Osteoblast (primary cell): ENCODE measurements at places on chromosomes 7 and 10. TPM values are rescaled to one million over a fixed set of nuclear protein-coding genes. Genes with fewer than 3 reads are reported as not detected.

HEPACAM2 gene
- total RNA-seq = under 0.01 TPM in 1 of 2 replicates, not detected in the other

- no peak for DNase-seq
- H3K27me3 ChIP-seq = peaks cover 15% of the 10 kb centered on the region
- no peak overlapping the region for H3K27ac ChIP-seq
- H3K4me3 ChIP-seq = no peak overlapping the region
Observed at GRCh38 chr7:128788446-128789412, 3.0 kb upstream of the CCDC136 start.

GRCh38 chr10:110755781-110756180 is 111.6 kb downstream of the RBM20 start:
- H3K27me3 ChIP-seq = peaks cover 3% of the 10 kb centered on the region
- no peak for DNase-seq
- no peaks in the 10 kb centered on the region for H3K36me3 ChIP-seq
- H3K4me1 ChIP-seq = peaks cover 8% of the 10 kb centered on the region
- H3K4me3 ChIP-seq = no peak overlapping the region

DNA sequence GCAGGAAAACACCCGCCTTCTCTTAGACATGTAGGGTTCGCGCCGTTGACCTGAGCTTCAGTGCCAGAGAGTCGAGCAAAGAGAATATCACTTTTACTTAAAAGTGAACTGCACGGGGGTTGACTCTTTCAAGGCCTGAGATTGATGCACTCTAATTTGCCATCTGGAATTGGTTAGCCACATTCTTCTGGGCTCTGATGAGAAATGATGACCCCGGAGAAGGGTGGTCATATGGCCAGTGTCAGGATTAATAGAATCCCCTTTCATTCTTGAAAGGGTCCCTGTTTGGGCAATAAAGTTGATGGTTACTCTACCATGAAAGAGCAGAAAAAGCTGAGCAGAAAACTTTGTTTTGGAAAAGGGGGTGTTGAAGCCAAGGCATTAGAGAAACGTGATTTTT is 31.2 kb downstream of the GRK5 start:
- DNase-seq = no peak
- H3K4me1 ChIP-seq = peaks cover 5% of the 10 kb centered on the region
- H3K4me3 ChIP-seq = no peak overlapping the region
- no peaks in the 10 kb centered on the region for H3K36me3 ChIP-seq

HIBADH gene
- 74.8 and 76.0 TPM in 2 replicates for total RNA-seq

DNA sequence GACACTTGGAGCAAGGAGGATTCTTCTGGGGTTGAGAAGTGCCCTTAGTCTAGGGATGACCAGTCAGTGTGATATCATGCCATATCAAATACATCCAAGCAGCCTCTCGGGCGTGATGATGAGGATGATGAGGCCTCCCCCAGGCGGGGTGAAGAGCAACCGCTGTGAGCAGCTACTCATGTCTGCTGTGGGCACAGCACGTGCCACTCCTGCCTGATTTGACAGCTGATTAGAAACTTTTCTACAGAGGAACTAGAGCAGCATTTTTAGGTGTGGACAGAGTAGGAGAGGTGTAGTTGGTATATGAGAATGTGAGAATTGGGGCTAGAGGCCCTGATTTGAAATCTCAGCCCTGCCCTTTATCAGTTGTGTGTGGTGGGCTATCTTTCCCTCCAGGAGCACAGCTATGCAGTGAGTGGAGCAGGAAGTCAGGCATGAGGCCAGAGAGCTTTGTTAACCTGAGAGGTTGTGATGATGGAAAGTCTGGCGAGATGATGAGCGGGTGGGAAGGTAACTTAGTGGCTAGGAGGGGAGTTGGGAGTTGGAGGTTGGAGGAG is 49.6 kb upstream of the COBL start:
- no peaks in the 10 kb centered on the region for H3K4me1 ChIP-seq
- no peak for DNase-seq
- H3K36me3 ChIP-seq = no peaks in the 10 kb centered on the region
- H3K27ac ChIP-seq = no peak overlapping the region

IDI2 gene
- not detected in 2 replicates for total RNA-seq

DNA sequence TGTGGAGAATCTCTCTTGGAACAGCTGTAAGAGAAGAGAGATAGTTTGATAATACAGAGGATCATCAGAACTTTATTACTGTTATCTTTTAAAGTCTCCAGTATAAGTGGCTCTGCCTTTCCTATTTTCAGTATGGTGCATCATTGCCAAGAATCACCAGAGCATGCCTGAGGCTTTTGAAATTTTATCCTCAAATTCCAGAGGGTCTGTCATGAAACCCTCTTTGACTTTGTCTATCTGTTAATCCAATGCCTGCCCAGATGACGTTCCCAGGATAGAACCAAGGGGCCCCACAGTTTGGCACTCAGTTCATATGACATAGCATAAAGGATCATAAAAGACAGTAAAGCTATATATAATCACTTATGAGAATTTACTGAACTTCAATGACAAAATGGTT is 35.3 kb upstream of the SEMA3C start:
- H3K27me3 ChIP-seq = no peaks in the 10 kb centered on the region
- no peak for DNase-seq
- H3K36me3 ChIP-seq = no peaks in the 10 kb centered on the region
- H3K27ac ChIP-seq = no peak overlapping the region
- H3K4me3 ChIP-seq = no peak overlapping the region
- H3K4me1 ChIP-seq = no peaks in the 10 kb centered on the region

ERV3-1 gene
- total RNA-seq = 18.9 and 24.2 TPM in 2 replicates

- H3K4me3 ChIP-seq = no peak overlapping the region
- H3K4me1 ChIP-seq = no peaks in the 10 kb centered on the region
- no peak overlapping the region for H3K27ac ChIP-seq
- DNase-seq = peak; percentile 57
- peaks cover 18% of the 10 kb centered on the region for H3K36me3 ChIP-seq
- no peaks in the 10 kb centered on the region for H3K27me3 ChIP-seq
Observed at GRCh38 chr7:5670183-5670935, 111.1 kb downstream of the RNF216 start.

DNA sequence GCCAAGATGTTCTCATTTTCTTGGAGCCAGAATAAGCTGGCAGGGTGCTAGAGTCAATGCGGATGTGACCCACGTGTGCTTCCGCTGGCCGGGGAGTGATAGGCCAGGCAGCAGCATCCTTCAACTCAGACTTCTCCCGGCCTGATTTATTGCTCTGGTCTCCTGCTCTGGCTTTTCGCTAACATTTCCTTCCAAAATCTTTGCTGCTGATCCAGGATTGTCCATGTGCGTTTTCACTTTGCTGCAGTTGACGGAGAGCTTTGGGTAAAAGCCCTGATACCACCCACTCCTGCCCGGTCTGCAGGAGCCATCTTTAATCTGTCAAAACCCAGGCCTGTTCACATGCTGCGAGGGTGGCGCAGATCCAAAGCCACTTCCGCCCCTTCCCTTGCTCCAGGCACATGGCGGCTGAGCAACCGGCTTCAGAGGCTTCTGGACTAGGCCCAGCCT is 106.8 kb downstream of the CYP26A1 start:
- H3K27me3 ChIP-seq = no peaks in the 10 kb centered on the region
- peaks cover 3% of the 10 kb centered on the region for H3K4me1 ChIP-seq
- H3K27ac ChIP-seq = no peak overlapping the region
- no peaks in the 10 kb centered on the region for H3K36me3 ChIP-seq
- no peak for DNase-seq

GRCh38 chr7:157603005-157603404 is 266.2 kb downstream of the DNAJB6 start:
- H3K4me1 ChIP-seq = no peaks in the 10 kb centered on the region
- H3K27ac ChIP-seq = no peak overlapping the region

DNA sequence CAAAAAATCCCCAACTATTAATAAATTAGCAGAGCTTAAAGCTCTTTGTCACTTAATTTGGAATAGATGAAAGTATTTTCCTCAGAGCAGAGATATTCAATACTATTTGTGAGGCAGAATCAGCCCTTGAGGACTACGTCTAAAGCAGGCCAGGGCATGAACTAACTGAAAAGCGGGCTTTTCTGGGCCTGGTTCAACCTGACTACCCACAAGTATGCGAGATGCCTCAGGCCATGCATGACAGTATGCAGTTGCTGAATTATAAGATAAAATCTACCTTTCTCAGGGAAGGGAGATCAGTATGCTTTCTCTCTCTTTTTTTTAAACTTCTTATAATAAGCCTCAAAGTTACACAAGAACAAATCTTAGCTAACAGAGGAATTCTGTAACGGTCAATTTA is 20.1 kb downstream of the TMEM168 start:
- H3K36me3 ChIP-seq = no peaks in the 10 kb centered on the region
- no peak overlapping the region for H3K27ac ChIP-seq
- no peak for DNase-seq
- H3K27me3 ChIP-seq = no peaks in the 10 kb centered on the region

PITRM1 gene
- 89.8 and 92.8 TPM in 2 replicates for total RNA-seq

DNA sequence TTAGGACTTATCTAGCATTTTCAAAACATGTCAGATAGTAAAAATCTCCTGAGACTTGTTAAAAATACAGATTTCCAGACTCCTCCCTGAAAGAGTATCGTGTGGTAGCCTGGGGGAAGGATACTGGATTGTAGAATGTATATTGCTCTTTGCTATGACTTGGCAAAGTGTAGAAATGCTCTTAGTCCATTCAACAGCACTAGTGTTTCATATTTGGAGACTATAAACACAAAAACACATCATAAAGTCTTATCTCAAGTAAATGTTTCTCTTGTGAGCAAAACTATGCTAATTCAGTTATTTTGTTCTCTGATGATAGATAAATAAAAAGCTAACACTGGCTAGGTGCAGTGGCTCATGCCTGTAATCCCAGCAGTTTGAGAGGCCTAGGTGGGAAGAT is 137.5 kb upstream of the PRPS1L1 start:
- no peak overlapping the region for H3K4me3 ChIP-seq
- DNase-seq = peak; percentile 58
- no peaks in the 10 kb centered on the region for H3K36me3 ChIP-seq
- no peak overlapping the region for H3K27ac ChIP-seq
- no peaks in the 10 kb centered on the region for H3K4me1 ChIP-seq

GRCh38 chr10:73875139-73875475 is 752 bp upstream of the CAMK2G start:
- peaks cover 19% of the 10 kb centered on the region for H3K4me1 ChIP-seq
- H3K36me3 ChIP-seq = peaks cover 16% of the 10 kb centered on the region
- peak overlapping the region; percentile 67 for H3K4me3 ChIP-seq
- DNase-seq = no peak
- H3K27ac ChIP-seq = no peak overlapping the region

CXCL12 gene
- total RNA-seq = 288 and 358 TPM in 2 replicates

GRCh38 chr10:24858288-24859270 is 93.8 kb downstream of the PRTFDC1 start:
- peak overlapping the region; percentile 39 for H3K27ac ChIP-seq
- H3K36me3 ChIP-seq = no peaks in the 10 kb centered on the region
- H3K27me3 ChIP-seq = no peaks in the 10 kb centered on the region
- peak; percentile 46 for DNase-seq
- peaks cover 14% of the 10 kb centered on the region for H3K4me1 ChIP-seq

MKX gene
- 6.5 and 15.3 TPM in 2 replicates for total RNA-seq

DNA sequence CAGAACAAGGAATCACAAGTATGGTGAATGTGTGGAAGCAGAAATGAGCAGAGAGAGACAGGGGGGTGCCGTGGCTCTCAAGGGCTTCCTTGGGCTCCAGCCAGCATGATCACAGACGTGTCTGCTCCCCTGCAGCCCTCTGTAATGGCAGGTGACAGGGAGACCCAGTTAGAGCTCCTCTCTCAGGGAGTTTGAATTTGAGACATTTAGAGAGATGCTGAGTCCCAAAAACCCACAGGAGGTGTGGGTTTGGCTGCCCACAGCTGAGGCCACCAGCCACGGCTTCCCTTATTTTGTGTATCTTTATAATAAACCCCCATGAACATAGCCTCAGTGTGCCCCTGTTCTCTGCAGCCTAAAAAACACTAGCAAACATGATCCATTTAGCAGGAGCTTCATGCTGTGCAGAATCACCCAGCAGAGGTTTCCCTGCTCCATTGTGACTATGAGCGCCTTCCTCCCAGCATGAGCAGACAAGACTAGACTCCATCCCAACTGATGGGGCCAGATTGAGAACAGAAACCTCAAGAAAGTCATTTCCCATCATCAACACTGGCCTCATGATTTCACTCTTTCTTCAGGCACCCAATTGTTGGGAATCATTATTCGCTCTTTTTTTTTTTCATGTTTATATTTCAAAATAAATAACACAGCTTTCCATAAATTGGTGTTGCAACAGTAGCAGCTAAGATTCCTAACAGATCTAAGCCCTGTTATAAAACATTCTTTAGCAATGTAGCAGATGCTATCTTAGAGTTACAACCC is 13.4 kb downstream of the NOD1 start:
- no peaks in the 10 kb centered on the region for H3K27me3 ChIP-seq
- H3K27ac ChIP-seq = peak overlapping the region; percentile 68
- no peaks in the 10 kb centered on the region for H3K36me3 ChIP-seq
- DNase-seq = no peak
- peaks cover 62% of the 10 kb centered on the region for H3K4me1 ChIP-seq

- no peaks in the 10 kb centered on the region for H3K4me1 ChIP-seq
- H3K27me3 ChIP-seq = no peaks in the 10 kb centered on the region
- H3K27ac ChIP-seq = no peak overlapping the region
- no peak for DNase-seq
Observed at GRCh38 chr7:69218576-69218975, 379.7 kb upstream of the AUTS2 start.

- peaks cover 11% of the 10 kb centered on the region for H3K36me3 ChIP-seq
- peak overlapping the region; percentile 74 for H3K27ac ChIP-seq
- H3K4me1 ChIP-seq = peaks cover 65% of the 10 kb centered on the region
- no peak overlapping the region for H3K4me3 ChIP-seq
- no peak for DNase-seq
Observed at GRCh38 chr10:119656760-119657159, 5.6 kb downstream of the BAG3 start.

- H3K36me3 ChIP-seq = no peaks in the 10 kb centered on the region
- no peak overlapping the region for H3K4me3 ChIP-seq
- H3K27ac ChIP-seq = no peak overlapping the region
- H3K27me3 ChIP-seq = no peaks in the 10 kb centered on the region
- DNase-seq = no peak
- peaks cover 7% of the 10 kb centered on the region for H3K4me1 ChIP-seq
Observed at GRCh38 chr10:60664859-60665258, 113.4 kb upstream of the CDK1 start.

- no peaks in the 10 kb centered on the region for H3K4me1 ChIP-seq
- no peaks in the 10 kb centered on the region for H3K27me3 ChIP-seq
- DNase-seq = no peak
- H3K4me3 ChIP-seq = no peak overlapping the region
- no peak overlapping the region for H3K27ac ChIP-seq
Observed at GRCh38 chr7:5050676-5051075, 5.0 kb downstream of the RBAK start.

DNA sequence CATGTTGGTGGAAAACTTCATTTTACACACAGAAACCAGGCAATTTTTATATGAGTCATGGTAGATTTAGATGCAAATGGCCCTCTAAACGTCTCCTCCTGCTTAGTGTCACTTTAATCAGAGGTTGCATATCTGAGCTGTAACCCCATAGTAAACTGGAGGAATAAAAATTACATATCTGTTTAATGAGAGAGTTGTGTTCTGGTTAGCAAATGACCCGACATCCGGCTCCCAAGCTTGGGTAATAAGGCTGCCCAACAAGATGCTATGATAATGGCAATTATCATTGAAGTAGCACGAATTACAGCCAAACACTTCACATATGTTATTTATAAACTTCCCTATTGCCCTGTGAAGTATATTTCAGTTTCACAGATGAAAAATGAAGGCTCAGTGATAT is 10.6 kb upstream of the ADAM12 start:
- H3K27me3 ChIP-seq = no peaks in the 10 kb centered on the region
- H3K4me3 ChIP-seq = no peak overlapping the region
- H3K36me3 ChIP-seq = no peaks in the 10 kb centered on the region
- H3K4me1 ChIP-seq = peaks cover 27% of the 10 kb centered on the region
- peak overlapping the region; percentile 94 for H3K27ac ChIP-seq

GRCh38 chr7:13778967-13779366 is 210.5 kb downstream of the ETV1 start:
- no peaks in the 10 kb centered on the region for H3K36me3 ChIP-seq
- H3K4me3 ChIP-seq = no peak overlapping the region
- H3K4me1 ChIP-seq = peaks cover 15% of the 10 kb centered on the region
- H3K27ac ChIP-seq = peak overlapping the region; percentile 65
- peak; percentile 43 for DNase-seq

NEUROD6 gene
- not detected in 2 replicates for total RNA-seq
